H4 (cell line): ENCODE measurements at places on chromosomes 4 and X.

GRCh38 chr4:54852054-54852453 is 194.3 kb downstream of the KIT start:
- DNase-seq, result no peak

DNA sequence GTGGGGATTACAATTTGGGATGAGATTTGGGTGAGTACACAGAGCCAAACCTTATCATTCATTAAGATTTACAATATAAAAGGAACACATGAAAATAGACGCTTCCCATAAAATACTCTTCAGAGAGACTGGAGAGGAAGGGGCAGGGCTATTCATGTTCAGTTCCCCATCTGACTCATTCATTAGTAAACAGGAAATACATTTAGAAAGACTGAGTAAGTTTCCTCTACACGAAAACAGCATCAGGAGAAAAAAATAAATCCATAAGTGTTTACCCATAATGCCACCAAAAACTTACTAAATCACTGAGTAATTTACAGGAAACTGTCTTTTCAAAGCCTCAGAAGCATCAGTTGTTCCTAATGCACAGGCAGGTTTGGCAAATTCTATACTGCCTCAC is 255.4 kb upstream of the CXorf51A start:
- DNase-seq, result peak; percentile 50

DNA sequence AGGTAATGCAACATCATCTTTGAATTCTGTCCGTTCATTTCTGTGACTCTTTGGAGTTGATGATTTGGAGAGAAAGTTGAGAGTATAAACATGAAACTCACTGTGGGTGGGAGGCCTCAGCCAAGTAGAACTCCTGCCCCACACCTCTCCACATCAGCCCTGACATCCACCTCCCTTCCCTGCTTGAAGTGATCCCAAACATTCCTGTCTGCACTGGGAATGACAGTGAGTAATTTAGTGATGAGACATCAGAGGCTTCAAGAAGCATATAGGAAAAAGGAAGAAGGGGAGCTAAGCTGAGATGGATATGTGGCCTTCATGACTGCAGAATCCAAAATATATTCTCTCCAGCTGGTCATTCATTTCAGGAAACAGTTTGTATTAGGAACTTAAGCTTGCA is 151.8 kb downstream of the SPATA18 start:
- no peak for DNase-seq

- no peak for DNase-seq
These were observed 225.3 kb downstream of the STK32B start for GRCh38 chr4:5276475-5277075.

DNA sequence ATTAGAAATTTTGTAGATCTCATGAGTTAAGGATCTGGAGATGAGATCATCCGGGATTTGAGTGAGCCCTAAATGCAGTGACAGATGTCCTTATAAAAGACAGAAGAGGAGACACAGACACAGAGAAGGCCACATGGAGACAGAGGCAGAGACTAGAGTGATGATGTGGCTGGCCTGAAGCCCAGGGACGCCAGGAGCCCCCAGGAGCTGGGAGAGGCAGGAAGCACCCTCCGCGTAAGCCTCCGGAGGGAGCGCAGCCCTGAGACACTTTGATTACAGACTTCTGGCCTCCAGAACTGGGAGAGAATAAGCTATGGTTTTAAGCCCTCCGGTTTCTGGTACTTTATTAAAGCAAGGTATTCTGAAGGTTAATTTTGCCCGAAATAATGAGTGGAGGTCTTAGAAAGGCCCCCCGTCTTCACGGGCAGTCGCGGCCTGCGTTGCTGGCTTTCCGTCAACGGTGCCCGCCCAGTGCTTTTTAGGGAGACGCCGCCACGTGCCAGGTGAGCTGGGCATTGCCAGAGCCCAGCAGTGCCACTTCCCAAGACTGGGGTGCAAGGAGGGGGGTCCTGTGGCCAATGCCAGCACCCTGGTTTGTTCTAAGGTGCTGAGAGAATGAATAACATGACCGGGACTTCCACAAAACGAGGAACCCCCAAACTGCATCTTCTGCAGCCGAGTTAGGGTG is 8.1 kb downstream of the DHRSX start:
- DNase-seq, result no peak

GRCh38 chr4:144646523-144647094 is 653 bp downstream of the HHIP start:
- DNase-seq, result no peak

DNA sequence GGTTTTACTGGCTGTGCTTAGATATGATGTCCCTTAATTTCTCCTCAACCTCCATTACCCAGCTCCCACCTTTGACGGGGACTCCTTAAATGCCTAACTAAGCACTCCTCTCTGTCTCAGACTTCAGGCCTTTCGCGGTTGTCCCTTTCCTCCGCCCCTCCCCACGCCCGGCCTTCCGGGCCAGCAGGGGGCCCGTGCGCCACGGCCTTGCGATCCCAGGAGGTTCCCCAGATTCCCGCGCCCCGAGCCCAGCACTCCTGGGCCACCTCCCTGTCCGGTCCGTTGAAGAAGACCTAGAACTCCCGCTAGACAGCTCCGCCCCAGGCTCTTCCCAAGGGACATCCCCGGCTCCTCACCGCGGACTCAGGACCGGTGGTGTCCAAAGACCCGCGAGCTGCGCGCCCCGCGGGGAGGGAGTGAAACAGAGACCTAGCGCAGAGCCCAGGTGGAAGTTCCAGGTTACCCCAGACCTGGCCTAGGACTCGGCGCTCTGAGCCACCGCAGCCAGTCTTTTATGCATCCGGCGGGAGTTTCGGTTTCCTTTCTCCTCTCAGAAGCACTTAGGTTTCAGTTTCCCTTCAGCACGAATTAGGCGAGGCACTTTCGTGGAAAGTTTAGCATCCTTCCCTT is at the start of gene DDX60:
TSS of gene DDX60 (minus strand) at position 487 of the 630 bp plus-strand sequence. CDS start 7,493 bp downstream, outside the sequence.
- peak; percentile 89 for DNase-seq

GRCh38 chrX:77693594-77693993 is 92.4 kb downstream of the ATRX start:
- DNase-seq, result no peak

DNA sequence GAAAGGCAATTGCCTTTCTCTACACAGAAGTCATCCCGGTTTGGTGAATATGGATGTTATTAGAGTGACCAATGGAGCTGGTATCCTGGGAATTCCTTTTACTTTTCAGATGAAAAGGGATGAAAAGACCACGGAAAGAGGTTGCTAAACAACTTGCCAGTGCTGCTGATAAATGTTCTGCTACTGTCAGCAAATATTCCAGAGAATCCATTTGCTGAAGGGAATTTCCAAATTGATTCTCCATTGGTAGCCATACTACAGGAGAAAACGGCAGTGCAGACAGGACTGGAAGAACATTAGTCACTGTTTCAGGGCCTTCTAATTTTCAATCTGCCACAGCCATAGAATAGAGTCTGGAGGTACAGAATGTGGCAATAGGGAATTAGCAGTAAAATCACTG is 451.5 kb downstream of the PCDH11X start:
- DNase-seq, result no peak

DNA sequence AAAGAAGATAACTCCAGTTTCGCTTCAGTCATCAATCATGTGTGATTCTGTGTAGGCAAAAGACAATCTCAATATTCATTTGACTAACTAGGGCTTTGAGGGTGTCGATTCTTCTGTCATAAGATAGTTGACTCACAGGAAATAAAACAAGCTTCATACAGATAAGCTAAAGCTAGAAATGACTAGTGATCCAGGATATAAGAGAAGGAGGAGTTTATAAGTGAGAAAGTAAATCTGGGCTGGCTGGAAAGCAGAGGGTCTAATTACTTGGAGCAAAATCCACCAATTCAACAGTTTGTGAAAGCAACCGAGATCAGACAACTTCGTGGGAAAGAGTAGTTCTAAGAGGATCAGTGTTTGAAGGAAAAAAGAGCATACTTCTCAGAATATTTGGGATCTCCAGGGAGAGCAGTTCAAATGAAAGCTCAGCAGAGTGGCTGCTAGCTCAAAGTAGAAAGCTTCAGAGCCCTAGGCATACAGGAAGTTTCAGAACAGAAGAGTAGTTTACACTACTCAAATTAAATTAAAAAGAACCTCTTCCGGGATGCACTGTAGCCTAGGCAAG is 429.3 kb downstream of the INPP4B start:
- DNase-seq, result no peak

DNA sequence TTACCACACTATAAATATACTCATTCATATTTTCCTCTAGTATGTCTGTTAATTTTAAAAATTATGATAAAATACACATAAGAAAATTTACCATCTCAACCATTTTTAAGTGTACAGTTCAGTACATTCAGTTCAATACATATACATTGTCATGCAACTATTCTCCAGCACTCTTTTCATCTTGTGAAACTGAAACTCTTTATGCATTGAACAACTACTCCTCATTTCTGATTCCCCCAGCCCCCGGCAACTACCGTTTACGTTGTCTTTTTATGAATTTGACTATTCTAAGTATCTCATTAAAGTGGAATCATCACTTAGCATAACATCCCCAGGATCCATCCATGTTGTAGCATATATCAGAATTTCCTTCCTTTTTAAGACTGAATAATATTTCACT is 8.7 kb downstream of the SMARCAD1 start:
- no peak for DNase-seq

DNA sequence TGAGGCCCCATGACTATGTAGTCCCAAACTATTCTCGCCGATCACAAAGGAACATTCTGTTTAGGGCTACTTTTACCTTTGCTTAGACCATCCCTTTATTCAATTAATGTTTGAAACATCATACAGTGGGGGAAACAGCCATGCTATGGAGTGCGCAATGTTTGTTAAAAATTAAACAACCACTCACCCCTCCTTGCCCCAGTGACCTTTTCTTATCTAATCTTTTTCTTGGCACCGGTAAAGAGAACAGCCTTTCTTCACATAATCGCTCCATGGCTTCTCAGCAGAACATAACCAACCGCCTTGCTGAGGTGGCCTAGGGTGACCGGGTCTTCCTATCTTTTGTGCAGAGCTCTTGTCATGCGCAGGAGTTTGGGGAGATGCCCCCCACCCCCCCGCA is 152.6 kb downstream of the VCX3A start:
- DNase-seq, result no peak

GRCh38 chr4:128390475-128390996 is 102.9 kb upstream of the PGRMC2 start:
- no peak for DNase-seq

DNA sequence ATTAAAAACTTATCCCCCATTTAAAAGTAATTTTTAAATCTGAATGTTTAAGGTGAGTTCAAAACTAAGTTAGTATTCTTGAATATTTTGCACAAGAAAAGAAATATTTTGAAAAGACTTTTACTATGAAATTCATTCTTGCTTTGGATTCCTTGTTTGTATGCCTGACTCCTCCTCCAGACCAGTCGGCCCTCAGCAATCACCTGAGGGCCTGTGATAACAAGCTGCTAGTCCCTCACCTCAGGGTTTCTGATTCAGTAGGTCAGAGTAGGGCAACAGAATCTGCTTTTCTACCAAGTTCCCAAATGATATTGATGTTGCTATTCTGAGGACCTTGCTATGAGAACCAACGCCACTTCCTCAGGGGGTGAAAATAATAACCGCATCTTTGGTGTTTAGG is 154.7 kb downstream of the CDS1 start:
- DNase-seq, result no peak

- peak; percentile 57 for DNase-seq
These were observed at the start of gene IL15 for GRCh38 chr4:141636082-141636770. IL15 (plus strand) TSS chr4:141636583; CDS start chr4:141719465, 82,882 bp downstream.

DNA sequence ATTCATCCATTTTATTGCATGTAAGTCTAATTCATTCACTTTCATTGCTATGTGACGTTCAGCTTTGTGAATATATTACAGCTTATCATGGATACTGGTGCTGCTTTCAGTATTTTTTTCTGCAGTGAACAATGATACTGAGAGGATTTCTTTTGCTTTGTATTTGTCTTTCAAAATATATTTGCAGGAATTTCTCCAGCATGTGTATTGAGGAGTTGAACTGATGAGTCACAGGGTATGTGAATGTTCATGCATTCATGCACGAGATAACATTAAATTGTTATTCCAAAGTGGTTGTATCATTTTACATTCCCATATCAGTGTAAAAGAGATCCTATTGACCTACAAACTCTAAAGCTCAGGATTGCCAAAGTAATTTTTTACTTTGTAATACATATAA is 283.8 kb upstream of the ARSJ start:
- no peak for DNase-seq

DNA sequence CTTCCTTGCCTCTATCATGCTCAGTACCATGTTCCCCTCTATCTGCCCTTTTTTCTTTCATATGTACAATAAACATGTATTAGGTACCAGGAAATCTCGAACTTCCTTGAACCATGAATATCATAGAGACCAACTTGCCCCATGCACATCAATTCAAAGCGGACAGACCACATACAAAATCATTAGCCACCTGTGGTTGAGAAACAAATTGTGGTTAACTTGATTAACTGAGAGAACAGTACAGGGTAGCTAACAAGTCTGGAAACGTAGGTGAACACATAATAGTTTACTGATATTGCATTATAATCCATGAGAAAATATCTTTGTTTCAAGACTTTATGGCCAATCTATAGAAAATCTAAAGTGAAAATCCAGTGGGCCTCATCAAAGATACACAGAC is 8.2 kb downstream of the CASP3 start:
- DNase-seq, result no peak

- DNase-seq, result no peak
These were observed 107.0 kb upstream of the HPGD start for GRCh38 chr4:174629265-174629664.

DNA sequence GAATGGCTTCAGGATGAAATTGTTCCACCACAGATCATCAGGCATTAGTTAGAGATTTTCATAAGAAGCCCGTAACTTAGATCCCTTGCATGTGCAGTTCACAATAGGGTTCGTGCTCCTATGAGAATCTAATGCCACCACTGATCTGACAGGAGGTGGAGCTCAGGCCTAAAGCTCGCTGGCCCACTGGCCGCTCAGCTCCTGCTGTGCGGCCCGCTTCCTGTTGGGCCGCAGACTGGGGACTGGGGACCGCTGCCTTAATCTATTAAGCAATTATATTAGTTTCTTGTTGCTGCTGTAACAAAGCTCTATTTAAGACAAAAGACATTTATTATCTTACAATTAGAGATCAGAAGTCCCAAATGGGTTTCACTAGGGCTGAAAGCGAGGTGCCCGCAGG is 205.6 kb downstream of the LARP7 start:
- no peak for DNase-seq

DNA sequence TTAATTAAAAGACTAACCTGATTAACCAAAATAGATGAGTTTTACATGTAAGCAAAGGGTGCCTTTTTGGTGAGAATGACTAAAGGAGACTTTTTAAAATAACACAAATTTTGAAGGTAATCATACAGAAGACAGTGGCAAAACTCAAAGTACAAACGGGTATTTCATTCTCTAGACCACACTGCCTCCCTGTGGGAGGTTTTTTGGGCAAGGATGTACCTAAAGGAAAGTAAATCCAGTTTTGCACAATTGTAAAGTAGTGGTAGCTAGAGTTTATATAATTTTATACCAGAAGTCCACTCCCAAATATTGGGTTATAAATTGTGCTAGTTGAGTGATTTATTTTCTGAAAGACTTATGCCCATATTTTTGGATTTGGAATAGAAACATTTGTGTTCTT is 201.0 kb downstream of the PAPSS1 start:
- DNase-seq, result no peak

DNA sequence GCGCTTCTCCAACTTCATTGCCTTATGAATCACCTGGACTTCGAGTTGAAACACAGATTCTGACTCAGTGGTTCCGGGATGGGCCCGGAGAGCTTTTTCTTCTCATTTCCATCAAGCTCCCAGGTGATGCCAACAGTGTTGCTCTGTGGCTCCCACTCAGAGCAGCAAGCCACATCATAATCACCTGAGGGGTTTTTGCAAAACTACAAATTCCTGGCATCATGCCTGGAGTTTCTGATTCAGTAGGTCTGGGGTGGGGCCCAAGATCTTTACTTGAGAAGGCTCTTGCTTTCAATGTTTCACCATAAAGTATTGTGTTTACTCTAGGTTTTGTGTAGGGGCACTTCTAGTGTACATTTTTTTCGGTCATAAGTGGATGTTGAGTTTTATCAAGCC is 7.0 kb downstream of the MTM1 start:
- DNase-seq, result peak; percentile 20
